ENCODE measurements at places on chromosomes 16 and 17. TPM values are rescaled to one million over a fixed set of nuclear protein-coding genes. Genes with fewer than 3 reads are reported as not detected.

DNA sequence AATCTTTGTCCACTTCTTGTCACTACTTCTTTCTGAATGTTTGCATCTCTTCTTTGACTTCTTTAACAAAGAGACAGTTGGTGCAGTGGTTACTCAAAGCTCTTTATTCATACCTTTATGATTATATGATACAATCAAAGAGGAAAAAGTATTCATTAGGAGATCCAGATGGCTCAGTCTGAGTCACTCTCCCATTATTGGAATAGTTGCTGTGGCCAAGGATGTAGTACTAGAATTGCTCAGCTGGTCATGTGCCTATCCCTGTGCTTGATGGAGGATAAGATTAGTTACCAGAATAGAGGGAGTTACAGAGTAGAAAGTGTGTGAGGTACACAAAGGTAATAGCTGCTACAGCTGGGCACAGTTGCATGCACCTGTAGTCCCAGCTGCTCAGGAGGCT lies 18.3 kb downstream of the BCAS3 start:
- DNase-seq = peak; percentile 37

DNA sequence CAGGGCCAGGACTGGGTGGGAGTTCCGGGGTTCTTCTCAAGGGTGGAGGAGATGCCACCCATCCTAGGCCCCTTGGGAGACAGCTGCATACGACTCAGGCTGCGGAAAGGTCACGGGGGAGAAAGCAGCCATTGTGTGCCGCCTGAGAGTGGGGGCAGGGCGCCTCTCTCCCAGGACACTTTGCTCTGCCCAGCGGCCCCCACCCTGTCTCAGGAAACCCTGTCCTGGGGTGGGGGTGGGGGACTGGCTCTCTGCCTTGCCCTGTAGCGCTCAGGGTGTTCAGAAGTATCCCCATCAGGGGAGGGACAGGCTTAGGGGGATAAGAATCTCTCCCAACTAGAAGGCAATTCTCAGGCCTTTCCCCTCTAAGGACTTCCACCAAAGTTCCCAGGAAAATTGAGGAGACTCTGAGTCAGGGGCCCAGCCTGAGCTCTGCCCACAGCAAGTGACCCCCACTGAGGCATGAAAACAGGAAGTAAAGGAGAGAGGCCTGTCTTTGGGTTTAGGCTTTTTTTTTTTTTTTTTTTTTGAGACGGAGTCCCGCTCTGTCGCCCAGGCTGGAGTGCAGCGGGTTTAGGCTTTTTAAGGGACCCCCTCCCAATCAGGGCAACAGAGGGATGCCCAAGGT lies 4.9 kb downstream of the GIT1 start:
- DNase-seq = no peak

The DOC2A gene
- total RNA-seq = not detected

GRCh38 chr16:77863250-77863649 lies 74.9 kb downstream of the VAT1L start:
- DNase-seq = no peak

The KRTAP3-1 gene
- 6.5 TPM for total RNA-seq

The FAM171A2 gene
- total RNA-seq = 1.7 TPM

- DNase-seq = no peak
These were observed 2.2 kb upstream of the KSR1 start for GRCh38 chr17:27454089-27454488.

- peak; percentile 59 for DNase-seq
These were observed 19.7 kb upstream of the MEIOC start for GRCh38 chr17:44636562-44636961.

The KRT20 gene
- total RNA-seq = not detected

The OTOP2 gene
- total RNA-seq = not detected

The HBQ1 gene
- total RNA-seq = not detected

- DNase-seq = no peak
These were observed 94.9 kb downstream of the AMFR start for GRCh38 chr16:56330476-56330875.

The PDILT gene
- not detected for total RNA-seq

The MC1R gene
- 2.1 TPM for total RNA-seq

GRCh38 chr16:26005336-26005735 lies 313.6 kb downstream of the HS3ST4 start:
- DNase-seq = no peak

DNA sequence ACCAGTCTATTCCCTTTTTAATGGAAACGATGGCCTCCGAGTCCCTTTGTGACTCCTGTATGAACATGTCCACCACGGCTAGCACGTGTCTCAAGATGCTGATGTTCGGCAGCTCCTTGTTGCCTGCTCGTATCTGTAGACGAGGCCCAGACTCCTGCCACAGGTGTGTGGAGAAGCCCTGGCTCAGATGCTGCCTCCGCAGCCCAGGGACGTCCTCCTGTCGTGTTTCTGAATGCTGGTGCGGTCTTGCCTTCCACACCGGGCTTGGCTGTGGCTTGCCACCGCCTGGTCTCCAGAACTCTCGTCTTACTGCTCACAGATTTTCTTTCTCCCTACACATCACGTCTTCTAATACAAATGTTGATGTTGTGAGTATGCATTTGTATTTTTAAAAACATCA lies 17.0 kb downstream of the FOXF1 start:
- no peak for DNase-seq

GRCh38 chr17:64232466-64233262 lies 30.4 kb downstream of the TEX2 start:
- DNase-seq = no peak

GRCh38 chr17:82097919-82098168 lies 192 bp downstream of the FASN start:
- DNase-seq = no peak

DNA sequence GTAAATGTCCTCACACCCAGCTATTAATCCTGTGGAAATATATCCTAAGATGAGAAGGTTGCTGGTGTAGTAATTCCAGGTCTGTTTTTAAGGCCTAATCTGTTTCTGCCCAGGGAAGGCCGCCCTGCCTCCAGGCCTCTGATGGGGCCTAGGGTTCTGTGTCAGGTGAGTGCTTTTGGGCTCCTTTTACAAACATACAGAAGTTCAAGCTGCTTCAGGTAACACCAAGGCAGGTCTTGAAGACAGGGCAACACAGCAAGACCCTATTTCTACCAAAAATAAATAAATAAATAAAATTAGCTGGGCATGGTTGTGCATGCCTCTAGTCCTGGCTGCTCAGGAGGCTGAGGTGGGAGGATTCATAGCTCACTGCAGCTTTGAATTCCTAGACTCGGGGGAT lies 9.3 kb downstream of the PPL start:
- no peak for DNase-seq

The MARVELD3 gene
- total RNA-seq = not detected

The PKD1 gene
- 83.1 TPM for total RNA-seq

GRCh38 chr17:50393700-50394099 lies 3.6 kb downstream of the LRRC59 start:
- DNase-seq = no peak

GRCh38 chr17:57544834-57545463 lies 200.2 kb downstream of the CCDC182 start:
- DNase-seq = no peak

DNA sequence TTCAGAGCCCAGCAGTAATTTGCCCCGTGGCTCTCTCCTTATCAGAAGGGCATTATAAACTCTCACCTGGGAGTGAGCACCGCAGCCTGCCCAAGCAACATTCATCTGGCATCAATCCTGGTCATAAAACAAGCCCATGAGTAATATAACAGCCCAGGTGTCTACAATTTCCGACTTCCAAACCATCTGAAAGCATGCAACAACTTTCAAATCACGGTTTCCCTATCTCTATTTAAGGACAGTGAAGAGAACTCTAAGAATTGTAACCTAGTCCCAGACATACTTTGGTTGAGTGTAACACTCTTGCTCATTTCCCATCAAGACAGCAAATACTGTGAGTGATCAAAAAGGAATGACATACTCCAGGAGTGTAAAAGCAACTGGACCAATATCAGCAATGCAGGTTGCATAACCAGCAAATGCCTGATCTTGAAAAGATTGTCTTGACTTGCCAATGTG lies 487.4 kb upstream of the SOX9 start:
- peak; percentile 90 for DNase-seq

DNA sequence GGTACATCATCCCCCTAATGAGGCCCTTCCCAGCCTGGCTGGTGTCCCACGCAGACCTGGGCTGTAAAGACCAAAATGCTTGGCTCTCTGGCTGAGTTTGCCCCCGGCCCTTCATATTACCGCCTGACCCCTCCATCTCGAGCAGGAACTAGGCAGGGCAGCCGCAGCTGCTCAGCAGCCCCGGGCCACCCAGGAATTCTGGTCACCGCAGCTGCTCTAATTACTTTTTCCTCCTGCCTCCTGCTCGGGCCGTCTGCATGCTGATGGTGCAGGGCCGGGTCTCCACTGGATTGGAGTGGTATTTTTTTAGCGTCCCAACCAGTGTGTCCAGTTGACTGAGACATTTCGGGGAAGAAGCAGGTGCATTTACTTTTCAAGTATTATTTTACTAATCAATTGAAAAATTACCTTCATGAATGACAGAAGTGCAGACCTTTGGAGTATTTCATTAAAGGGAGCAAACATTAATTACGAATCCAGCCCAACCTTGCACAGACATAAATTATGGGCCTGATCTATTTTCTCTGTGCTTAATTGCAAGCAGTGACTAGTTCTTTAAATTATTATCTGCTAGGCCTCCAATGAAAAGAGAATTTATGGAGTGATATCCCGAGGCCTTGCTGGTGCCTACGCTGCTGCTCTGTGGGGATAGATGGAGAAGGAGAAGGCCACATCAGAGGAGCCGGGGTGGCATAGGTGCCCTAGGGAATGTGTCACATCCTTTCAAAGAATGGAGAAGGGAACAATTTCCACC lies 176.2 kb downstream of the CYLD start:
- DNase-seq = no peak

The HASPIN gene
- total RNA-seq = 3.8 TPM

The PARD6A gene
- 1.0 TPM for total RNA-seq

The MAP2K3 gene
- total RNA-seq = 187 TPM

DNA sequence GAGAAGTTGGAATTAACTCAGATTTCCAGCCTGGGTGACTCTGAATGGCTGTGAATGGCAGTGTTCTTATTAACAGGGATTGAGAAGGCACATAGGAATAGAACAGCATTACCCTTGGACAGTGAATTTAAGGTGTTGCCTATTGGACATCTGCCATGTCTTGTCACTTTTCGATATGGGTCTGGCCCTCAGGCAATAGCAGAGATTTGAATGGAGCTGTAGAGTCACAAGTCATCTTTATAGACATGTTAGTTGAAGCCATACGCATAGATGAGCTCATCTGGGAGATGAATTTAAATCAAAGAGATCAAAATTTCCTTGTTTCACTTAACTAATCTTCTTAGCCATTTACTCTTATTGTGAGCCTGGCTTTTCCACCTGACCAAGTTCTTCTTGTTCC lies 14.9 kb upstream of the DHRS11 start:
- DNase-seq = no peak

The AOC2 gene
- 0.64 TPM for total RNA-seq

The COPZ2 gene
- total RNA-seq = 212 TPM

DNA sequence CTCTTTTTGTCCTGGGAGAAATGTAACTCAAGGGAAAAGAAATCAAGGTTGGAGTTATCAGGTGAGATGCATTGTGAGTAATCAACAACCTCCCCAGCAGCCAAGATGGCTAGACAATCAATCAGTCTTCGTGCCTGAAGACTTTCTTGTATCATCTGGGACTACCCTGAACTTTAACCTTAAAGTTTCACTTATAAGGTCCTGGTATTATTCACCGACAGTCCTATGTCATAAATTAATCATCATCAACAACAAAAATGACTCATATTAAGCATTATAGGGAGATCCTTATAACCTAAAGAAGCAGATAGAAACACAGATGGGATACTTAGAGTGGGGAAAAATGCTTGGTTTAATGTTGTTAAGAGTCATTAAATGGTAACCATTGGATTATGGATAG lies 7.7 kb upstream of the TEKT3 start:
- no peak for DNase-seq

DNA sequence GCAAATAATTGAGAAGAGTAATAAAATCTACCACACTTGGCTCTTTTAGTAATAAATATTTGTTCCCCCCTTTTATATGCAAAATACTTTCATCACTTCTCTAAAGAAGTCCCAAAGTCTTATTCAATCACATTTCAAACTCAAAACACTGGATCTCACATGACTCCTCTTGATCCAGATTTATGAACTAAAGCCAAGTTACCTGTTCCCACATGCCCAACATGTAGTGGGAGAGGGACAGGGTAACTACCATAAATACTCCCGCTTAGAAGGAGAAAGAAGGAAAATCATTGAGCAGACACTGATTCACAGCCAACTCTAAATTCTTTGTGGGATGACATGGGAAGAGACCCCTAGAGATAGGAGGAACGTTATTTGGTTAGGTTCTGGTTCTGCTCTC lies 64.9 kb upstream of the PMFBP1 start:
- DNase-seq = no peak

The GPR139 gene
- total RNA-seq = not detected

The ZNF624 gene
- 3.0 TPM for total RNA-seq

DNA sequence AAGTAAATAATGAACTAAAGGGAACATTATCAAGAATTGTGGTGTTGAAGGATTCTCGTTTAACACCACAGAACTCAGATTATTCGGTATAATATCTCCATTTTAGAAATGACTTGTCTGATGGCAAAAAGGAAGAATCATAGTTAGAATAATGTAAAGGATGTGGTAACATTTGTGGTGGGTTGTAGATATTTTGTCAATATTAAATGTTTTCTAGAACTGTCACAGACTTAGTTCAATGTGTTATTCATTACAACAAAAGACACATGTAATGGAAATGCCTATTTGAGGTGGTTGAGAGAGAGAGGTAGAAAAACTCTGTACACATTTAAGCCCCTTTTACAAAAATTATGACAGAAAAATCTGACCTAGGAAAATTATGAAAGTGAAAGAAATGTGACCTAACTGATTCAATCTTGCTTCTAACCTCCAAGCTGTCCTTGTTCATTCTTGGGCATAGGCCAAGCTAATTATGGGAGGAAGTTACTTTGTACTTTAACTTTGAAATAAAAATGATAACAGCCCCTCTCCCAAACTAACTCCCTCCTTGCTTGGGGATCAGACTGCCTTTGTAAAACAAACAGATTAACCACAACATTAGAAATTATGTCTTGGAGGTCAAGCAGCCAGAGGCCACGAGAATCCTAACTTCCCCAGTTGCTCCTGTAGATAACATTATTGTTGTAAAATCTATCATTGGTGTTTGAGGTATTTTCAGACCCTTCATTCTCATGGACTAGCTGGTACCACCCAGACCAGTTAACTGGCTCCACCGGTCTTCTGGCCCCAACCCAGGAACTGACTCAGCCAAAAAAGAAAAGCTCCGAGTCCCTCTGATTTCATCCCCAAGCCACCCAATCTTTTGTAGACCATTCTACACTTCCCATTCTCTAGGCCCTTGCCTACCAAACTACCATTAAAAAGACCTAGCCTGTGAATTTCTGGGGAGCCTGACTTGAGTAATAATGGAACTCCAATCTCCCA lies 1287.8 kb upstream of the CDH8 start:
- no peak for DNase-seq

The LGALS9B gene
- not detected for total RNA-seq

Data from HFFc6 (cell line).